ENCODE measurements at places on chromosomes 6 and 20. TPM values are rescaled to one million over a fixed set of nuclear protein-coding genes. Genes with fewer than 3 reads are reported as not detected.

GRCh38 chr6:143050509-143050908, 10.2 kb upstream of the AIG1 start:
- DNase-seq = no peak

Gene DEFB126
- not detected for total RNA-seq

DNA sequence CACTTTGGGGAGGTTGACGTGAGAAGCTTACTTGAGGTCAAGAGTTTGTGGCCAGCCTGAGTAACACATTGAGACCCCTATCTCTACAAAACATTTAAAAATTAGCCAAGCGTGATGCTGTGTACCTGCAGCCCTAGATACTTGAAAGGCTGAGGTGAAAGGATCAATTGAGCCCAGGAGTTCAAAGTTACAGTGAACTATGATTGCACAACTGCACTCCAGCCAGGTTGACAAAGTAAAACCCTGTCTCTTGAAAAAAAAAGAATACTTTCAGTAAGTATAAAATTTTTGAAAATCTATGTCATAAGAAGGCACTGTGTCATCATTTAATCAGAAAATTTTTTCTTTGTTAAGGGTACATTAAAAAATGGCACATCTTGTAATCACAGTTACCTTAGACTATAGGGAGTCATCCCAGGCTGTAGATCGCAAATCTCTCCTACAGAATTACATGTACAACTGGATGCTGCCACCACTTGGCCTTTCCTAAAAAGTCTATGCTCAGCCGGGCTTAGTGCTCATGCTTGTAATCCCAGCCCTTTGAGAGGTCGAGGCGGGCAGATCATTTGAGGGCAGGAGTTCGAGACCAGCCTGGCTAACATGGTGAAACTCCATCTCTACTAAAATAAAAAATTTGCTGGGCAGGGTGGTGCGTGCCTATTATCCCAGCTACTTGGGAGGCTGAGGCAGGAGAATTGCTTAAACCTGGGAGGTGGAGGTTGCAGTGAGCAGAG, 17.0 kb upstream of the MRS2 start:
- DNase-seq = no peak

- DNase-seq = peak; percentile 46
Observed at GRCh38 chr6:76861403-76861802, 601.9 kb downstream of the HTR1B start.

- DNase-seq = no peak
Observed at GRCh38 chr6:30741063-30741779, 1.3 kb downstream of the FLOT1 start.

Gene ZC2HC1B
- not detected for total RNA-seq

DNA sequence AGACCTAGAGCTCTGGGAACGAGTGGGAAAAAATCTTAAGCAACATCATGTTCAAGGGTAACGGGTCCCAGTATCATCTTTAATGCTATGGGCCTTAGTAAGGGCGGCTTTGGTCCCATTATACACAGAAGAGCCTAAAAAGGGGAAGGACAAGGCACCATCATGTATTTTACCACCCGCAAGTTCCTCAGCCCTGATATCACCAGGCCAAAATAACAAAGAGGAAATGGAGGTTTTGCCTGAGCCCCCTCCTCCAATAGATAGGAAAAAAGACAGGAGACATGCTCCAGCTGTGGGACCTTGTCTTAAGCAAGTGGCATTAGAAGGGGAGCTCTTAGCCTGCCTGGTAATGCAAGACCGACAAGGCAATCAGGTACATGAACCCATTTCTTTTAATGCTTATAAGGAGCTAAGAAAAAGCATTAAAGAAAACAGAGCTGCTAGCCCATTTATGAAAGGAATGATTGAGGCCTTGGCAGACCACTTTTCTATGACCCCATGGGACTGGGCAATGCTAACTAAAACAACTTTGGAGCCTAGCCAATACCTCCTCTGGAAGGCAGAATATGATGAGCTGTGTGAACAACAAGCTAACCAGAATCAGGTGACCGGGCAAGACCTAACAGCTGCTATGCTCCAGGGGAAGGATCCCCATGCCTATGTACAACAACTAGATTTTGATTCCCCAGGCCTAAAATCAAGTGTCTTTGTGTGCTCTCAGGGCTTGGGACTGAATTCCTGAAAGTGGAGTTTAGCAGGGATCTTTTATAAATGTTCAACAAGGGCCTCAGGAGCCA, 23.2 kb downstream of the HLA-DPA1 start:
- no peak for DNase-seq

Gene TNNC2
- 3.5 TPM for total RNA-seq

DNA sequence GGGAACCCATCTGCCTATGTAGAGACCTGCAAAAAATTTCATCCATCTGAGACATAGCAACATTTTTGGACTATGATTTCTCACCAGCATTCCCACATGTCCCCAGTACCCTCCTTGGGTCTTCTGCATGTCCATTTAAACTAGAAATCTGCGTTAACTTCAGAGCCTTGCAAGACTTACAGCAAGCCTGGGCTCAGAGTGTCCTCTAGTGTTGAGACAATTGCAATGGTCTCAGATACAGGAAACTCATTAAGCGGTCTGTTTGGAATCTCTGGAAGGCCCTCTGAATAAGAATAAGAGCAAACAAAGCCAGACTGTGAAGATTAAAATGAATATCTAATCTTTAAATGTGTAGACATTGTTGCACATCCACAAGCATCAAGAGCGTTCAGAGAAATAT, 20.5 kb upstream of the PI3 start:
- DNase-seq = no peak

Gene SLC17A2
- total RNA-seq = not detected

- no peak for DNase-seq
Observed at GRCh38 chr20:47417245-47418068, 61.0 kb upstream of the ZMYND8 start.

Measured in Peyer's patch (tissue), 4 donors.